ENCODE measurements at places on chromosomes 1 and 21.

GRCh38 chr21:41616031-41616591 is 108.2 kb upstream of the TMPRSS2 start:
- no peak for DNase-seq

DNA sequence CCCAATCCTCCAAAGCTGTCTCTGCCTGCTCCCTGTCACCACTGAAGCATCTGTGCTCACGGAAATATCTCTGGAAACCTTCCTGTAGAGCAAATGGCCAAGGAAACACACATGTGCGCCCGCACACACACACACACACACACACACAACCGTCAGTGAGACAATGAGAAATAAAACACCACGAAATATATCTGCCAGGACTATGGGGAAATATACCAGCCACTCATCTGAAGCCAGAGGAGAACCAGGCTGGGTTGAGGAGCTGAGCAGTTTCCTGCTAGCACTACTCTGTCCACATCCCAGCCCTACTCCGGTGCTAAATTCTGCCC is 25.1 kb upstream of the PLXNA2 start:
- DNase-seq = no peak

- DNase-seq = no peak
These were observed 66.2 kb downstream of the SCCPDH start for GRCh38 chr1:246790364-246790763.

- DNase-seq = no peak
These were observed 55.0 kb downstream of the SLC35D1 start for GRCh38 chr1:66998972-66999371.

GRCh38 chr1:107220036-107220435 is 79.2 kb downstream of the NTNG1 start:
- no peak for DNase-seq

DNA sequence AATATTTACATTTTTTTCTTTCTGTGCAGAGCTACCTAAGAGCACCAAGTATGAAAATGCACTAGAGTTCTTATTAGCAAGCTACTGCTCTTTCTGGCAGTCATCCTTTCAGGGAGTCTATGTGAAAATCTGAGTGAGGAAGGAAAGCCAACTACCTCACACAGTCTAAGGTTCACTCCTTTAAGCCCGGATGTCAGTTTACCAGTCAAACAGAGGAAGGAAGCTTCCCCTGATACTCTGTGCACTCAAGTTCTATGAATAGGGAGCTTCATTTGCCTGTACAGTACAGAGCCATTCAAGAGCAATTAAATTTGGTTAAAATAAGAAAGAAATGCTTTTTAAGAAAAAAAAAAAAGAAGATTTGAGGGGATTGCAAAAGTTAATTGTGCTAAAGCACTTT is 6.9 kb downstream of the COL11A1 start:
- no peak for DNase-seq

- no peak for DNase-seq
These were observed 364.5 kb upstream of the CAMK1G start for GRCh38 chr1:209218981-209219380.

DNA sequence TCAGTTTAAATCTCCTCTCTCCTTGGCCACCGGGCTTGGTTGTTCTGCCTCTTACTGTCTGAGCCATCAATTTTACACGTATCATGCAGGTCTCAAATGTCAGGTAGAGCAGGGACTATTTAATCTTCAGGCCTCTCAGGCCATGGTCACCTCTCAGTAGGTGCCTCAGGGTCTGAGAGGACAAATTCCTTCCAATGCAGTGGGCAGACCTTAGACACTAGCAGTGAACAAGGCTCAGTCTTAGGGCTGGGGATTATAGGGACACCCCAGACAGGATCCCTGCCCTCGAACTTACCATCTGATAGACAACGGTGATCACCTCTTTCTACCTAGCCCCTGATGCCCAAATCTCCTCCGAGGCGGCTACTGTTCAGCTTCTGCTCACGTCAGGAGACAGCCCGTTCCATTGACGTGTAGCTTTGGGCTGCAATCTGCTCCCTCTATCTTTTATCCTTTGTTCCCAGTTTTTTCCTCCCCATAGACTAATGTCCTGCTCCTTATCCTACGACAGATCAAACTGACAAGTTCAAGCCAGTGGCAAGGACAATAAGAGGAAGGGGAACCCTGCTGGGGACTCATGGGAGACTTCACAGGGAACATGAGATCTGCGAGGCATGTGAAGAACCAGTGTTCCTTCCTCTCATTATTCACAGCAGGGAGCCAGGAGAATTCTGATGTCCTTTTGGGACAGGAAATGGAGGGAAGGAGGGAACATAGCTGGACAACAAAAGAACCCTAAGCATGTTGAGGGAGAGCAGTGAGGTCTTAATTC is 1.4 kb upstream of the MYOG start:
- DNase-seq = no peak

GRCh38 chr1:87403061-87403820 is 74.6 kb downstream of the LMO4 start:
- no peak for DNase-seq

DNA sequence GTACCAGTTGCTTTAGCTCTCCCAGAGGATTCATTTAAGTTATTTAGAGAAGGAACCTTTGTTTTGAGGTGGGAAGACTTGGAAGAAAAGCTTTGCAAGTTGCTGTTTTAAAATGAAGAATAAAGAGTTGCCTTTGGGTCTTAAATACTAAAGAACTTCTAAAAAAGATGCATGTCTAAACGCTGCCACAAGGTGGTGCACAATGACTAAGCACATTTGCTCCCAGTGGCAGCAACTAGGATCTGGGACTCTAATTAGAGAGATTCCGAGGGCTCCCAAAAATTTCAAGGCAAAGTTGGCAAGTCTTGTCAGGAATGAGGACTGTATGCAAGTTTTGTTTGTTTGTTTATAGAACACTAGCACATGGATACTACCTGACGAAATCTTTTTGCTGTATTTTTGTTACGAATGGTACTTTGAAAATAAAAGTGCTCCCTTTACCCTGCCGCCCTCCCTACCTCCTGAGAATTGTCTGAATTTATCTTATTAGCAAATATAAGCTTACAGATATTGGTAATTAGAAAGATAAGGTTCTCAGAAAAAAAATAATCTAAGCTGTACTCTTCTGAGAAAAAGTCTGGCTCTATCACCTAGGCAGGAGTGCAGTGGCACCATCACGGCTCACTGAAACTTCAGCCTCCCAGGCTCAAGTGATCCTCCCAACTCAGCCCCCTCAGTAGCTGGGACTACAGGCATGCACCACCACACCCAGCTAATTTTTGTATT is 121.8 kb downstream of the HFM1 start:
- DNase-seq = peak; percentile 61

DNA sequence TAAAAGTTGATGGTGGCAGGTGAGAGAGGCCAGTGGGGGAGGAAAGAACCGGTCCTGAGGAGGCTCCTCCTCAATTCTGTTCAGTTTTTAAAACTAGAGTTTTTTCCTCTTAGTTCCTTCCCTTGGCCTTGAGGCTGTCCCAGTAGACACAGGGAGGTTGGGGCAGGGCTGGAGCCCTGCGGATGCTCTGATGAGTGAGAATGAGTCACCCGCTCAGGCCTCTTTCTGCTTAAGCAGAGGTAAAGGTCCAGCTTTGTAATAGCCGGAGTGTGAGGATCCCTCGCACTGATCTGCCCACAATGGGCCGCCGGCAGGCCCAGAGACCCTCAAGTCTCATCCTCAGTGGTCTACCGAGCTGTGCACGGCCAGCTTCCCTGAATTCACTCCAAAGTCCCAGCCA is 49.6 kb upstream of the IRF2BP2 start:
- no peak for DNase-seq

DNA sequence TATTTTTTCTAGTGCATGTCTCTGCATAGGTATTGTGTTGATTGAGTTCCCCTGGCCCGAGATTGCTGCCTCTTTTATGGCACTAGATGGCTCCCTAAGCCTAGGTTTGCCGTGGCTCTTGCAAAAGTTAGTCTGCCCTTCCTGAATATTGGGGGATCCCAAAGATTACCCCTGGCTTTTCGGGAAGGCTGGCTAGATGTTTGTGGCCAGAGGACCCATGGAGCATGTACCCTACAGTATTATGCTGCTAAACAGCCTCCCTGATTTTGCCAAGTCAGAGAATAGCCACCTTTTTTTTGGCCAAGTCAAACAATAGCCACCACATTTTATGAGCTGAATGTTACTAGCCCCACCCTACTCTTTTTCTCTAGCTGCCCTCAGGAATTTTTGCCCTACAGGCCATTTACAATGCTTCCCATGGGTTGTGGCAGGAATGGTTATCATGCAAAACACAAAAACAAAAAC is 343.2 kb downstream of the OLFM3 start:
- peak; percentile 21 for DNase-seq

DNA sequence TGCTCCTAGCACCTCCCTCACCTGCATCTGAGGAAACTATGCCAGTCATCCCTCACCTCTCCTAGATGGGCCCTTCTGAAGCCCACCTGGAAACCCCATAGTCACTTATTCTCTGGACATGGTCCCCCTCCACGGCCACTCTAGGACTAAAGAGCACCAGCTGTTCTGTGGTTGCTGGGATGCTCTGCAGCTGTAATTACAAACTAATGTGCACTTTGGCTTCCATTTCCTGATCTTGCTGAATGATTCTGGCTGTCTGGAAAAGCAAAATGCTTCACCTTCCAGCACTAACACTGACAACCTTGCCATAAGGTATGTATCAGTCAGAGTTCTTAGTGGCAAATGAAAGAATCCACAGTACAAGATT is 48.7 kb upstream of the PSEN2 start:
- no peak for DNase-seq

DNA sequence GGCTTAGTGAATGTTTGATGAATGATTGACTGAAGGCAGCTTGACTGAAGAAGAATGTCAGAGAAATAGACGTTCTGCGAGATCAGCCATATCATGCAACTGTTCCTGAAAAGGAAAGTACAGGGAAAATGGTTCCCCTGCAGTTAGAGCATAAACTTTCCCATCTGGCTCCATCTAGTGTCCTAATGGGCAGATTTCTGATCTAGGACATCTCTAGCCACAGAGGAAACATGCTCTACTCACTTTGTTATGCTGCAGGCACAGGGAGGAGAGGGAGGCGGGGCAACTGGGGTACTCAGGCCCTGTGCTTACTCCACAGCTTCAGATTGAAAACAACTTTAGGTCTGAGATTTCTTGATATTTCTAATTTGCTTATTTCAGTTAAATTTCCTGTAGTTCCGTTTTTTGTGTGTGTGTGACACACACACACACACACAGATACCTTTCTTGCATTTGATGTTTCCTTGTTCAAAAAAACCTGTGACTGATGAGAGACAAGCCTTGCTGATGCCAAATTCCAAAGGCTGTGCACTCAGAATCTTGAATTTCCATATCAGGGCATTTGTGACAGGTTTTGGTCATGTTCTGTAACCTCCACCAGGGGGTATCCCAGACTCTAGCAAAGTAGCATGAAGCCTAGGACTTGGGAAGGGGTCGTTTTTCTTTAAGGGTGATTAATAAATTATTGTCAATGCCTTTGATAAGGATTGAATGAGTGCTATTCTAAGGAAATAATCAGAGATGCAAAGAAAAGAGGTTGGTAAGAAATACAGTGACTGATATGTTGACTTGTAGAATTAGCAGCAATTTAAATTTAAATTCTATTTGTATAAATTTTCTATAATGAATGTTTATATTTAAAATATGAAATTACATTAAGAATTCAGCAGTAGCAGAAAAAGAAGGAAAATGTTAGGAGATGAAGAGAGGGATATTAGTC is 139.7 kb upstream of the BEND5 start:
- DNase-seq = peak; percentile 77

- no peak for DNase-seq
These were observed 744.5 kb upstream of the BRINP3 start for GRCh38 chr1:191222206-191222605.

DNA sequence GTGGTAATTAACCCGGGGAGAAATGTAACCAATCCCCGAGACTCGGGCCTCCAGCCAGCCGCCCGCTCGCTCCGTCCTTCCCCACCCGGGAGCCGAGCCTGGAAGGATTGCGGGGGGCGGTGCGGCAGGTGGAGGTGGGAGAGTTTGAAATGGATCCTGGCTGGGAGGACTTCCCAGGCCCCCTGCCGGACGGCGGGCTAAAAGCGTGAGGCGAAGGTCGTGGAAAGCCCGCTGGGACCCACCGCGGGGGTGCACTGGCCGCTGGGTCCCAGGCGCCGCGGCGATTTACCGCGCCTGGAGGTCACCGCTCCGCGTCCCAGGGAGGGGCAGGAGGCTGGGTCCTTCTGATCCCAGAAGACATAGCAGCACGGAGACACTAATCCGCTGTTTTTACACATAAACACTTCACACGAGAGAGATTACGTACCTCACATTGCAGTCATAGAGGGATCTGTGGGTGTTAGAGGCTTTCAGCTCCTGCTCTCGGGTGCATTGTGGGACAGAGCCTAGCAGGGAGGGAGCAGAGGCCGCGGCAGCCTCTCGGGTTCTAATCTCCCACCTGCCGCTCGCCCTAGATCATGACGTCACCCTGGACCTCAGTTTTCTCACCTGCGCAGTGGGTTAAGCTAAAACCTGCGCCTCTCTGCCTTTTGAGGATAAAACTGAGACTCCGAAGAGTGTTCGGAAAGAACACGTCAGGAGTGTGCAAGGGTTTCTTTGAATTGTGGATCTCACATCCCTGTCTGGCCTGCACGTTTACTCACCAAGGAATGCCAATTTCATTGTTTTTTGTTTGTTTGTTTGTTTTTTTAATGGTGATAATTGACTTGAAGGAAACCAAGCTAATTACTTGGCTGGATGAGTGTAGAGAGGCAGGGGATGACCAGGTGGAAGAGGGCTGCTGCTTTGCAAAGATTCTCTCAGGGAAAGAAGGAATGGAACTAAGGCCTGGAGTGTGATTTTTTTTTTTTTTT is 17.1 kb upstream of the TMEM9 start:
- peak; percentile 56 for DNase-seq

DNA sequence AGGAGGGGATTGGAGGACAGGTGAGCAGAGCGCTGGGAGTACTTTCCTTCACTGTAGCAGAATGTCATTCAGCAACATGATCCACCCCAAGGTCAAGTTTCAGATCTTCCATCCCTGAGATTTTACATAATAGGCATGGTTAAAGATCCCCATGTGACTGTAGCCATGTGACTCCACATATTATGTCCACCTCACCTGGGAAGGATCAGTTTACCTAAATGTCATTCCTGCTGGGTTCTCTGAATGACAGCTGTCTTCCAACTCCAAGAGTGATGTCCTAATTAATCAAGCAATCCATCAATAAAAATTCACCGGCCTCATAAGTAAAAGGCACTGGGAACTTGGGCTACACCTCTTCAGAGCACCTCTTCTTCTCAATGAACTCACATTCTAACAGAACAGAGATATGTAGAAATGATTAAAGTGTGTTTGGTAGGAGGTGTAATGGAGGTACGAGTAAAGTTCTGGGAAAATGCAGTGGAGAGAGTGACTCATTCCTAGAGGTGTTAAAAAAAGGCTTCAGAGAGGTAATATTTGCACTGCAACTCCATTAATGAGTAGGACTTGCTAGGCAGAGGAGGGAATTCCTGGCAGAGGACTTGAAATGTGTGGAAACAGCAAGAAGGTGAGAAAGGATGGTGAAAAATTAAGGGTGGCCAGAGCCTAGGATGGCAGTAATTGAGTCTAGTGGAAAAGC is 22.2 kb upstream of the MAPKAPK2 start:
- DNase-seq = no peak

DNA sequence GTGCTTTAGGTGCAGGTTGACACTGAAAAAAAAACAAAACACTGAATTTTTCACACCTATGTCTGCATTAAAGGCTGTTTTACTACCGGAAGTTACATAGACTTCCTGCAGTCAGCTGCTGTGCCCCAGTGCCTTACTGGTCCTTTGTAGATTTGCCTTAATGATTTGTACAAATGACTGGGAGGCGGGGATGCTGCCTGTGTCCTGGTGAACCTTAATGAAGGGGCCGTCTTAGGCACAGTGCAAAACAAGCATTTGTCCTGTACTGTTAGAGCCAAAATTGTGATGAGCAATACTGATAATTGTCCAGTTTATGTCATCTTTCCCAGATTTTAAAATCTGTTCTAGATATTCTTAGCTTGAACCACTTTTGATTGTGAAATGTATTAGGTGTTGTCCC is 90.9 kb upstream of the PGD start:
- no peak for DNase-seq

GRCh38 chr1:187517546-187517945 is 688.8 kb downstream of the PLA2G4A start:
- peak; percentile 34 for DNase-seq

Measured in NCI-H524 (cell line).